SHP77 treated with DMSO at 0.1 percent for 48 hours (cell line): ENCODE measurements at places on chromosomes 6 and 20.

DNA sequence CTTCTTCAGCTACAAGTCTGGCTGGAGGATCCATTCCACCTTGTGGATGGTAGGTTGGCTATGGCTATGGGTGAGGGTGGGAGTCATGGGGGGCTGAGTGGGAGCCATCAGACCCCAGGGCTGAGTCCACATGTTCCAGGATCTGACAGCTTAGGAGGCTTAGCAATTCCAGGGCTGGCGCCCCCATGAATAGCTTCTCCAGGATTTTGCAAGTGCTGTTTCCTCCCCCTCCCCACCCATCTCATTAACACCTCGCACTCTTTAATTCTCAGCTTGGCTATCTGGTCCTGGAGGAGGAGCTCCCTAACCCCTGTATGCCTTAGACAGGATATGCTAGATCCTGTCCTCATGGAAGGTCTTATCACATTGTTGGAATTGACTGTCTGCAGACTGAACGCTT is 39.0 kb upstream of the ANGPT4 start:
- no peak for DNase-seq

- no peak for DNase-seq
Observed at GRCh38 chr6:160379466-160379865, 31.3 kb downstream of the SLC22A3 start.

- DNase-seq = no peak
Observed at GRCh38 chr6:4979426-4979825, 24.4 kb downstream of the RPP40 start.

DNA sequence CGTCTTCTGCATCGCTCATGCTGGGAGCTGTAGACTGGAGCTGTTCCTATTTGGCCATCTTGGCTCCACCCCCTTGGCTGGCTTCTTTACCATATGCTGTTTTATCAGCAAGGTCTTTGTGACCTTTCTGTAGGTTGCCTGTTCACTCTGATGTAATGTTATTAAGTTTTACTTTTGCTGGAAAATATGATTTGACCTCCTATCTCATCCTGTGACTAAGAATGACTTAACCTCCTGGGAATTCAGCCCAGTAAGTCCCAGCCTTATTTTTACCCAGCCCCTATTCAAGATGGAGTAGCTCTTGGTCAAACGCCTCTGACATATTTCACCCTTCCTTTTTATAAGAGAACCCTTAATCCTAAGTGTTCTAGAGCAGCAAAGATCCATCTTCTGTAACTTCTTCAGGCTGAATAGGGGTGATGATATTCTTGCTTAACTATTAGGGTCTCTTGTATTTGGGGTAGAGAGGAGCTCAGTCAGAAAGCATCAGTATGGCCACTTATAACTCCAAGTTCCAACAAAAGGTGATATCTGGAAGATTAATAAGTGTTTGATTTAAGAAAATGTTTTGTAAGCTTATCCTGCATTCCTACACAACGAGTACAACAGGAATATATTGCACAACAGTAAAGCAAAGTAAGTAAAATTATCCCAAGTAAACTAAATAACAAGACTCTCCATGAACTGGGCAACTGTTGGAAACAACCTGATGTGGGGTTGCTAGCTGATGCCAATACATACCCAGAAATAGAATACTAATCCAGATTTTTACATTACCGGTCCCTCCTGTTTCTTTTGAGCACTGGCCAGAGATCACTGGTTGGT is 23.1 kb upstream of the HMGN3 start:
- no peak for DNase-seq

DNA sequence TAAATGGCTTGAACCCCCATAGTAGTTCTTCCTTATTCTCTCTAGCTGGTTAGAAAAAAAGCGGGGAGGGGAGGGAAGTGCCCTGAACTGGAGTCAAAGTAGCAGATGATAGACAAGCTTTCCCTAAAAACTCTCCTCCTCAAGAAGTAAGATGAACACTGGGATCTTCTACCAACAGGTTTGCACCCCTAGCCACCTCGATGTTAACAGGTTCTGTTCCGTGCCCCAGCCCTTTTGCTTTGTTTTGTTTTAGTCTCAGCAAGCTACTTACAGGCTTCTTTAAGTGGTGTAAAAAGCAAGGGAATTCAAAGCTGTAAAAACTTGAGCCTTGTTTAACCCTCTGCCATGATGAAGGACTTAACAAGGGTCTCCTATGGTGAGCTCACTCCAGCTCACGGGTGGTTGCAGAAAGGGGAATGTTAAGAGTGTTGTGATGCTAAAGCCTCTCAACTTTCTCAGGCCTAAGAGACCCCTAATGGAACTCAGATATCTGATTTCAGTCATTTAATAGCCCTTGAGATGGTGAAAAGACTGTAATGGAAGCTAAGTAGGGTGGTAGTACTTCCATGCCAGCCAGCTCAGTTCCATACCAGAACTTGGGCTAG is 106.0 kb downstream of the FOXO3 start:
- no peak for DNase-seq

DNA sequence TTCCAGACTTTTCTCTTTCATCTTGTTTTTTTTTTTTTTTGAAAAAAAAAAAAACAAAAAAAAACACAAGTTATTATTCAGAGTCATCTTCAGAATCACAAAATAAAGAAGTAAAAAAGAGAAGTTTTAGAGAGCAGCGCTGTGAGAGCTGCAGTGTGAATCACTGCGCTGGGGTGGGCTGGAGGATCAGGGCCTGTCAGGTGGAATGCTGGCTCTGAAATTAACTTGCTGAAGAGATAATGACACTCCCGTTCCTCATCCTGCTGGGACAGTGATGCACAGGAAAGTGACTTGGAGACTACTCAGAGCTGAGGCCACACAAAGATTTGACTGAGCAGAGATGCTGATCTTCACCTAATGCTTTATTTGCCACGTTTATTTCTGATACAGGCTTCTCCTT is 42.7 kb upstream of the CLDN20 start:
- DNase-seq = no peak

GRCh38 chr6:142685852-142686506 is 259.0 kb downstream of the HIVEP2 start:
- DNase-seq = no peak

DNA sequence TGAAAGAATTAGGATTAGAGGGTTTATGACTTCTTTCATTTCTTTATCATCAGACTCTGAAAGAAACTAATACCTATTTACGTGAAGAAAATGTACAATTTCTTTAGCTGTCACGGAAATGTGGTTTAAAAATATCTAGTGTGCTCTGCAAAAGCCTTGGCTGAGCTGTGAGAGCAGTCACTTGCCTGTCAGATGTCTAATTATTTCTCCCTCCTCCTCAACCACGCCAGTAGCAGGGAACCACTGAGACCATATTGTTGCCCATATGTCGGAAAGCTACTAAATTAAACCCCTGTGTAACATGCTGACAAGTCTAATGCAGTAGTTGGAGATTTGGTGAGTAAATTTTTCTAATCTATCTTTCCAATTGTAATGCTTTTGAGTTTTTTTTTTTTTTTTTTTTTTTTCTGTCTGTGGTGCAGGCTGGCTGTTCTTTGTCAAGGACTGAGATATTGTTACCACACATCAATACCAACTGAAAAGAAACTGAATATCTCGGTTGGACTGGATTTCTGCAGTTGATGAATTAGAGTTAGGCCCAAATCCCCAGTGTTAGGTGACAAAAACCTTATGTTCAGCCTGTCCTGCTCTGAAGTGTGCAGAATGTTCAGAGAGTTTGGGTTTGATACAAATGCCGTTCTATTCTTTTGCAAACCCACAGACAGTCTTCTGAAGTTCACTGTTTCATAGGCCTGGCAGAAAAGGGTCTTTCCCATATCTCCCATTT is 302.9 kb upstream of the SYNCRIP start:
- no peak for DNase-seq
